Stimulated activated CD8-positive, alpha-beta memory T cell treated with anti-CD3 and anti-CD28 coated beads, Interleukin-4, amount 100 ng/mL, for 1 hour (primary cell): ENCODE measurements at places on chromosomes 4 and X.

GRCh38 chr4:55248756-55249155 is 97.3 kb upstream of the SRD5A3 start:
- DNase-seq: no peak

GRCh38 chr4:110641218-110641617 is 18.3 kb upstream of the PITX2 start:
- DNase-seq: no peak

DNA sequence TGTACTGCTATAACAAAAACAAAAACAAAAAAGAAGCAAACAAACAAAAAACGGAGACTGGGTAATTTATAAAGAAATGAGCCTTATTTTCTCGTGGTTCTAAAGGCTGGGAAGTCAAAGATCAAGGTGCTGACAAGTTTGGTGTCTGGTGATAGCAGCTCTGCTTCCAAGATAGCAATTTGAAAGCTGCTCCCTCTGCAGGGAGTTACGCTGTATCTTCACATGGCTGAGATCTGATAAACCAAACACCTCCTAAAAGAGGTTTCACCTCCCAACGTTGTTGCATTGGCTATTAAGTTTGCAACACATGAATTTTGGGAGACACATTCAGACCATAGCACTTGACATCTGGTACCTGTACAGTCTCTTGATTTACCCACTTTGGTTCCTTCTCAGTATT is 854.2 kb downstream of the CENPC start:
- DNase-seq: no peak

- no peak for DNase-seq
Measured at GRCh38 chr4:187811591-187811990, 184.0 kb upstream of the ZFP42 start.

GRCh38 chr4:83852085-83852451 is 316.2 kb downstream of the GPAT3 start:
- DNase-seq: no peak

DNA sequence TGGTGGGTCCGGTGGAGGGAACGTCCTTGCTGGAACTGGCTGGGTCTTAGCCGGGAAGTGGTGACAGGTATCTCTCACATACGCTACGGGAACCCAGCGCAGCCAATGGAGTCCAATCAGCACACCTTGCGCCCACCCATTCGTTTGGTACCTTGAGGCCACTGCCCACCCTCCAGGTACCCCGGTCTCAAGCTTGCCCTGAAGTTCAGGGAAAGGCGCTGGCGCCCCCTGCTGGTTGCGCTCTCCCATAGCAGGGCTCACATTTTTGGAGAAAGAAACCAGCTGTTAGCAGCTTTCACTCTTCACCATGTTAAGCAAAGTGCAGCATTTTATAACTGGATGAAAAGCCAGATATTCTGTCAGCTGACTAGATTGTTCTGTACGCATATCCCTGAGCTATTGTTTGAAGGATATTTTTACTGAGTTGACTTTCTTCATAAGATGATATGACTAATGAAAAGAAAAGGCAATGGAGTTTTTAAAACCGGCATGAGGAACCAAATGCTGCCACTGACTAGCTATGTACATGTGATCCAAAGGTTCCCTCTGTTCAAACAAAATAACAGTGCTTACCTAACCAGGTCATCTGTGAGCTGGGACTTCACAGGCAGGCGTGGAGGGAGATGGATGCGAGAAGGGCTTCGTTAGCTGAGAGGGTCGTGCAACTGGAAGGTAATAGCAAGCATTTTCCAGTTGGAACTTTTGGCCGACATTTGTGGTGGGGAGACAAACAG is 43.7 kb downstream of the OTOP1 start:
- no peak for DNase-seq

DNA sequence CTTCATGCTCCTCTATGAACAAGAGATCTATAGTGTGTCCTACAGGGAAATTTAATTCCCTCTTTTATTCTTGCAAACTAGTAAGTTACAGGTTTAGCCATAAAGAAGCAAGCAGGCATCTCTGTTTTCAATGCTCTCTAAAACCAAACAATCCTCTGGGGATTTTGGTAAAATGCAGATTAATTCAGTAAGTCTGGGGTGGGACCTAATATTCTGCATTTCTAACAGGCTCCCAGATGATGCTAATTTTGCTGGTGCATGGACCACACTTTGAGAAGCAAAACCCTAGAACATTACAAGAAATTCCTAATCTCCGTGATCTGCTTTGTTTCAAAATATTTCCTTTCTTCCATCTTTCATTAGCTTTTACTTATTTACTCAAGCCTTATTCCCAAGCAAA is 344.9 kb downstream of the PACRGL start:
- no peak for DNase-seq

DNA sequence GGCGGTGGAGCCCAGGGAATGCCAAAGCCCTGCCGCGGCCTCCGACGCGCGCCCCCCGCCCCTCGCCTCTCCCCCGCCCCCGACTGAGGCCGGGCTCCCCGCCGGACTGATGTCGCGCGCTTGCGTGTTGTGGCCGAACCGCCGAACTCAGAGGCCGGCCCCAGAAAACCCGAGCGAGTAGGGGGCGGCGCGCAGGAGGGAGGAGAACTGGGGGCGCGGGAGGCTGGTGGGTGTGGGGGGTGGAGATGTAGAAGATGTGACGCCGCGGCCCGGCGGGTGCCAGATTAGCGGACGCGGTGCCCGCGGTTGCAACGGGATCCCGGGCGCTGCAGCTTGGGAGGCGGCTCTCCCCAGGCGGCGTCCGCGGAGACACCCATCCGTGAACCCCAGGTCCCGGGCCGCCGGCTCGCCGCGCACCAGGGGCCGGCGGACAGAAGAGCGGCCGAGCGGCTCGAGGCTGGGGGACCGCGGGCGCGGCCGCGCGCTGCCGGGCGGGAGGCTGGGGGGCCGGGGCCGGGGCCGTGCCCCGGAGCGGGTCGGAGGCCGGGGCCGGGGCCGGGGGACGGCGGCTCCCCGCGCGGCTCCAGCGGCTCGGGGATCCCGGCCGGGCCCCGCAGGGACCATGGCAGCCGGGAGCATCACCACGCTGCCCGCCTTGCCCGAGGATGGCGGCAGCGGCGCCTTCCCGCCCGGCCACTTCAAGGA is at the start of gene FGF2:
TSS of gene FGF2 (plus strand) at position 279 of the 705 bp plus-strand sequence. CDS start at position 623, 344 bp downstream.
- no peak for DNase-seq
